Left cardiac atrium (tissue), 4 donors: ENCODE measurements at places on chromosomes 12 and 14.

GRCh38 chr14:99598774-99599173 lies 5.2 kb downstream of the CCDC85C start:
- DNase-seq, result no peak

DNA sequence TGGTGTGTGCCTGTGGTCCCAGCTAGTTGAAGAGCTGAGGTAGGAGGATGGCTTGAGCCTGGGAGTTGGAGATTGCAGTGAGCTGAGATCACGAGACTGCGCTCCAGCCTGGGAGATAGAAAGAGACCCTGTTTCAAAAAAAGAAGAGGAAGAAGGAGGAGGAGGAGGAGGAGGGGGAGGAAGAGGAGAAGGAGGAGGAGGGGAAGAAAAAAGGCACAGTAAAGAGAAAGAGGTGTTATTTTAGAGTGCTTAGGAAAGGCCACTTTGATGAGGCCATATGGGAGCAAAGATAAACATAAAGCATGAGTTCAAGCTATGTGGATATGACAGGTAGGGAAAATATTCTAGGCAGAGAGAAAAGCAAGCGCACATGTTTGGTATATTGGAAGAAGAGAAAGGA lies 154.1 kb upstream of the BTG1 start:
- DNase-seq, result no peak

- no peak for DNase-seq
Observed at GRCh38 chr12:115964214-115964613, 313.3 kb downstream of the MED13L start.

DNA sequence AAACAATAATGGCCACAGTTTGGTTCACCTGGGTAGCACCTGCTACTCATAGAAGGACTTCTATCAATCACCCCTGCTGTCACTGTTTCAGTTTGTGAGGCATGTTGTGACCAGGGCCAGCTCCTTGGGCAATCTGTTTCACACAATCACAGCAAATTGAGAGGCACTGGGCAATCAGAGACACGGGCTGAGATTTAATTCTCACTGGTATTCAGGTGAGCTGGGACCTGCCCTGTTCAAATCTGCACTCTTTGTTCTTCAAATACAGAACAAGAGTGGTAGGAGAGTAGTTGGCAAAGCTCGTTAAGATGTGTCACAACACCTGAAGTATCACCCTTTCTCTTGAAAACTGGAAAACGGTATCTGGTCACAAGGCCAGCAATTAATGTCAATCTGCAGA lies 57.8 kb upstream of the NAP1L1 start:
- DNase-seq, result no peak
